ENCODE measurements at places on chromosomes 16 and 17. TPM values are rescaled to one million over a fixed set of nuclear protein-coding genes. Genes with fewer than 3 reads are reported as not detected.

GRCh38 chr16:26905336-26905735, 161.4 kb upstream of the C16orf82 start:
- no peak for DNase-seq

GRCh38 chr16:1374418-1375297, 22.9 kb downstream of the GNPTG start:
- no peak for DNase-seq

DNA sequence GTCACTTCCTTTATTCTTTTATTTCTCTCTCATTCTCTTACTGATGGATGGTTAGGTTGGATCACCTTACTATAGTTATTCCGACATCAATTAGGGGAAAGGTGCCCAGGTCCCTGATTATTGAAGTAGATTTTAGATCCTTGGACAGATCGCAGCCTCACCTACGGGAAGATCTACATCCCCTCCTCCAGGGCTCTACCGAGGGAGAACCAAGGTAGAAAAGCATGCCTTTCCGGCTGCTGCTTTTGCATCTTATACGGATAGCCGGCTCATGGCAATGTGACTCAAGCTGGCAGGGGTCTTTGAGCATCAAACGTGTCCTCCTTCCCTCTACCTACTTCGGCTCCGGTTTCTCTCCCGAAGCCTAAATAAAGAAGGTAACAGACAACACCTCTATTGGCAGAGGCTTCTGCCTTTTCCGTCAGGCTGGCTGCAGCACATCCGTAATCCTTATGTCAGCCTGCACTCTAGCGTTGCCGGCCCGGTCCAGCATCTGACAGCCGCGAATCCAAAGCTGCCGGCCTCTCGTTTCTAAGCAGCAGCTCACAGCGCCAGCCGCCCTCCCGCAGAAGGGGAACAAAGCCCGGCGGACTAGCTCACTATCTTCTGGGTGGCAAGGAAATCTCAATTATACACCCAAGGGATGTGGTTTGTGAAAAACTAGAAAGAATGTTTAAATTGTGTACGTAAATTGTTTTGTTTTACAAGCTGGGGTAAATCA, 46.9 kb downstream of the IRX6 start:
- DNase-seq = no peak

Gene ACE
- total RNA-seq = 2.2 TPM

Gene TBX6
- 2.0 TPM for total RNA-seq

GRCh38 chr16:1787322-1788094, 4.7 kb downstream of the NUBP2 start:
- no peak for DNase-seq

Gene KRTAP2-3
- total RNA-seq = not detected

GRCh38 chr16:2966808-2967191, 2.3 kb upstream of the PAQR4 start:
- DNase-seq = no peak

DNA sequence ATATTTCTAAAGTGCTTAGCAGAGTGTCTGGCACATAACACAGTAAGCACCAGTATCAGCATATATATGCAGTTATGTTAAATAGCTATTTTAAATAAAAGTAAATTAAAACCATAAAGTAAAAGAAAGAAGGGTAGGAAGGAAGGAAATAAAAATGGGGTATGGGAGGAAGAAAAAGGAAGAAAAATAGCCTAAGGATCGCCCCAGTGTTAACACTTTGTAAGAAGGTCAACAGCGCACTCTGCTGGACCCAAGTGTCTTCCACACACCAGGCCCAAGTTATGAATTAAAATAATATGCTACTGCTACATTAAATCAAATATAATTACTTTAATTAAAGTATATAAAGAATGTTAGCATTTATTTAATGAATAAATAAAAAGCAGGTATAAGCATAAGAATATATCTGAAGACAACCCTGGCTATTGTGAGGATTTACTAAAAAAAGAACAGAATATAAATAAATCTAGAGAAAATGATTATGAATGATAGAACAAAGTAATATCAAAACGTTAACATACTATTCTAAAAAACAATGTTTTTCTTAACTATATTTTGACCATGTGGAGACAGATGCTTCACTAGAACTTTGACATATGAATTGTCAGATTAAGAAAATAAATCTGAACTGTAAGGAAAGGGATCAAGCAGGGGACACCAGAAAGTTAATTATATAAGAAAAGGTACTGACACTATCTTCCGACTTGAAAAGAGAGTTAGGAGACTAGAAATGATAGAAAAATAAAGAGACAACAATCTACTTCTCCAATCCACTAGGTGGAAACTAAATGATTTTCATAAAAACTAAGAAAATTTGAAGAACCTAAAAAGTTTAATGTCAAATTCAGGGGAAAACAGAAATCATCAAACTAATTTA, 25.9 kb downstream of the BRIP1 start:
- DNase-seq = peak; percentile 64

Gene C17orf67
- total RNA-seq = 5.7 TPM

GRCh38 chr16:10036956-10037355, 145.3 kb downstream of the GRIN2A start:
- no peak for DNase-seq

DNA sequence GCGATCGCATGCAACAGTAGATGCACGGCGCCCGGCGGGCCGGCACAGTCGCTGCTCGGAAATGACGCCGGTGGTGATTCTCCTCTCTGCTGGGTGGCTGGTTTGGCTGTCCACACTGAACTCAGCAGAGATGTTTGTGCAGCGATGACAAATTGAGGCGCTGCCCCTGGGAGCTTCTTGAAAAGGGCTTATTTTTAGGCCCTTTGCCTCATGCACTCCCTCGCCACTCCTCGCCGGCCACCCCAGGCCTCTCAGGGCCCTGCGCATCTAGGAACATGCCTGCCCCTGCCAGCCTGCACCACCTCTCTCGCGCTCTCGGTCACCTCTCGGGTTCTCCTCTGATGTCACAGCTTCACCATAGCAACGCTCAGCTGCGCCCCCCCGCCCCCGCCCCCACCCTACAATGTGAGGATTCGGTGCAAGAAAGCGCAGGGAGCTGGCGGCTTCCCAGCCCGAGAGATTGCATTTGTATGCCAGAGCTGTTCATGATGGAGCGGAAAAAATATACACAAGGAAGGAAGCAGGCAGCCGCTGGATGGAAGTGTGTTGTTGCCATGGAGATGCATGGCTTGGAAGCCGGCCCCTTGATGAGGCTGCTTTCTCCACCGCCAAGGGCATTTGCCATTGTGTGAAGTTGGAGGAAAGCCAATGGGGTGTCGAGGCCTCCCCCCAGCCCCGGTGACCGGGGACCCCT, 81.3 kb upstream of the PLCG2 start:
- DNase-seq = no peak

GRCh38 chr17:58232707-58233156, 5.7 kb upstream of the LPO start:
- no peak for DNase-seq

- DNase-seq = no peak
Observed at GRCh38 chr17:14198575-14198974, 38.1 kb downstream of the CDRT15 start.

- peak; percentile 65 for DNase-seq
Observed at GRCh38 chr16:69112285-69113129, 7.1 kb downstream of the HAS3 start.

DNA sequence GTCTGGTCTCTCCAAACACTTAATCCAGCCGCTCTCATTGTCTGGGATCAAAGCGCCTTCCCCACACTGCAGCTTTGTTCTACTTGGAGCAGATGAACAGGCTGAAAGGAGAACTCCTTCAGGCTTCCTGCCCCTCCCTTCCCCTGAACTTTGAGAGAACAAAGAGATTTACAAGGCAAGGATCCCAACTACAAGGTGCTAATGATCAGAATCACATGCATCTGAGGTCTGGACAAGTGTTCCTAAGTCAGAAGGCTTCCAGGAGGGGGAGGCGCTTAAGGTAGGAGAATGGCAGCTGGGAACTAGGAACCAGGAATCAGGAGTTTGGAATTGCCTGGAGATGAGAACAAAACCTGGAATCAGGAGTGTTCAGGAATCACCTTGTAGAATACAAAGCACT, 606.3 kb upstream of the CDH11 start:
- DNase-seq = no peak

DNA sequence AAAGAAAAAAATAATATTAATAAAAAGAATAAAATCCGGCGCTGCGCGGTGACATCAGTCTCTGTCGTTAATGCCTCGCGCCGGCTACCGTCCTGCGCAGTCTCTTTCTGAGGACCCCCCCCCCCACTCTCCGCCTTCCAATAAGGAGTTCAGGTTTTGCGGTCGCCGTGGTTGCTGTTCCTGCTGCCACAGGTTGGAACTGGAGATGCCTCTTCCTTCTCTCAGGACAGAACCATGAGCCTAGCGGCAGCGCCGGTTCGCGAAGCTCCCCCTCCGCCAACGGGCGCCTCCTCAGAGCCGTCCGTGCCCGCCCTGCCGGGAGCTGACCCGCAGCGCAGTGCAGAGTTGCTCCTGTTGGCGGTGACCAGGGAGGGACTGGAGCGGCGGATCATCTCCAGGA, 2093.4 kb downstream of the TP53TG3F start:
- no peak for DNase-seq
